ENCODE measurements at places on chromosomes 1 and 21. TPM values are rescaled to one million over a fixed set of nuclear protein-coding genes. Genes with fewer than 3 reads are reported as not detected.

AMY1B gene
- not detected for total RNA-seq

CHIA gene
- not detected for total RNA-seq

GBP1 gene
- total RNA-seq = 33.4 TPM

RHD gene
- not detected for total RNA-seq

S100A10 gene
- total RNA-seq = 143 TPM

TEKT2 gene
- not detected for total RNA-seq

KDF1 gene
- total RNA-seq = 2.2 TPM

RCAN3 gene
- 240 TPM for total RNA-seq

THEM5 gene
- not detected for total RNA-seq

CYP4A11 gene
- not detected for total RNA-seq

AKR7A2 gene
- total RNA-seq = 33.9 TPM

TDRD5 gene
- total RNA-seq = not detected

POU3F1 gene
- total RNA-seq = not detected

SPRR1B gene
- not detected for total RNA-seq

DDR2 gene
- 0.24 TPM for total RNA-seq

ZFP69B gene
- total RNA-seq = 2.2 TPM

TMEM200B gene
- not detected for total RNA-seq

DENND2C gene
- total RNA-seq = 0.86 TPM

MAP1LC3C gene
- not detected for total RNA-seq

UMODL1 gene
- total RNA-seq = not detected

OLIG2 gene
- not detected for total RNA-seq

MRAP gene
- total RNA-seq = not detected

FCRL2 gene
- total RNA-seq = not detected

Measured in naive thymus-derived CD4-positive, alpha-beta T cell (primary cell).